ENCODE measurements at places on chromosomes 3 and 15.

GRCh38 chr3:127177226-127177625, 15.7 kb upstream of the PRR23E start:
- DNase-seq, result no peak

DNA sequence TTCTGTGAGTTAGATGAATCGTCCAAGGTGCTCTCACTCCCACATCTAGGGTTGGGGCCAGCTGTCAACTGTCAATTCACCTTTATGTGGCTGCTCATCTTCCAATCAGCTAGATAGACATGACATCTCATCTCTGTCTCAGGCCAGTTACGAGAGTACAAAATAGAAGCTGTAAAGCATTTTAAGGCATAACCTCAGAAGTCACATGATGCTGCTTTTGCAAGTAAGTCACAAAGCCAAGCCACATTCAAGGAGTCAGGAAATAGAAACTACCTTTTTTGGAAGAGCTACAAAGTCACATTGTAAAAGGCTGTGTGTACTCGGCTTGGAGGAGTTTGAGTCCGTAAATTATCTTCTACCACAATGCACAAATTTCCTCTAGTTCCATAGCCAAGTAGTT, 5.1 kb upstream of the CCR1 start:
- peak; percentile 77 for DNase-seq

DNA sequence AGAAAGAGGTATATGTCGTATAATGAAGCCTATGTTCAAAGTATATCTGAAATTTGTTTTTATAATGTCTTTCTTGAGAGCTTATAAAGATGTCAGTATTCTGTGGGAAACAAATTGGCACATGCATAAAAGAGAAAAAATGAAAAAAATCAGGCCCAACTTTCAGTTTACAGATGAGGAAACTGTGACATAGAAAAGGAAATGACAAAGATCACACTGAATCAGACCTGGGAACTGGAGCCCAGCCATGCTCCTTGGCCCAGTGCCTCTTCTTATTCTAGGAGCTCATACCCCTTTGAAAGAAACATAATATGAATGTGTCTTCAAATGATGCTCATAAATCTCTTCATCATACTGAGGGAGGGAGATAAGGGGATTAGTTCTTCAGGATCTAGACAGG, 48.4 kb downstream of the TMEM44 start:
- no peak for DNase-seq

- peak; percentile 21 for DNase-seq
Observed at GRCh38 chr3:94036909-94037507, 8.6 kb upstream of the STX19 start.

DNA sequence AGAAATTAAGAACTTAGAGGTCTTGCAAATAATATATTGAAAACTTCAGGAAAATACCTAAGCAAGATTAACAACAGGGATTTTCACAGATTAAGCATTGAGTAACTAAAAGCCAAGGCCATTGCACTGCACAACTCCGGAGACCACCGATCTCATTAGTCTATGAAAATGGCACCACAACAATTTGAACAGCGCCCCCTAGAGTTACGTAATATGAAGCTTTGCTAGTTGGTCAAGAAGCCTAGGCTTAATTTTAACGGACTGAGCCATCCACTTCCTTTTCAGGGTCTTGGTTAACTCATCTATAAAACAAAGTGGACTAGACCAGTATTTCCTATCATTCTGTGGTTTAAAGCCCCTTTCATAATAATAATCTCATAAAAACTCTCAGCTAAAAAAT, 24.8 kb downstream of the TMEM212 start:
- DNase-seq, result peak; percentile 21

DNA sequence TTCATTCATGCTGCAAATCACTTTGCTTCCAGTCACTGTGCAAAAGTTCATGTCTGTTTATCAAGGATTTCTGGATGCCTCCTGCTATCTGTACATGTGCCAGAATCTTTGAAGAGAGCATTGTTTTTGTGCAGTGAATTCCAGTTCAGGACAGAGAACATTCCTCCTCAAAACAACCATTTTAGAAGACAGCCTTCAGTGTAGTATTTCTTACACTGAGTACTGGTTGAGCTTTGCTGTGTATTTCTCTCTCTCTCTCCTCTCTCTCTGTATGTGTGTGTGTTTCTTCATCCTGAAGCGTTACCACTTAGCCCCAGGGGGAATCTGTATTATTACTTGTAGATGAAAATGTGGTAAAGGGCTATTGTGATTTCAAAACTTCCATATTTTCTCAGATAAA, 123.8 kb upstream of the CHL1 start:
- no peak for DNase-seq

DNA sequence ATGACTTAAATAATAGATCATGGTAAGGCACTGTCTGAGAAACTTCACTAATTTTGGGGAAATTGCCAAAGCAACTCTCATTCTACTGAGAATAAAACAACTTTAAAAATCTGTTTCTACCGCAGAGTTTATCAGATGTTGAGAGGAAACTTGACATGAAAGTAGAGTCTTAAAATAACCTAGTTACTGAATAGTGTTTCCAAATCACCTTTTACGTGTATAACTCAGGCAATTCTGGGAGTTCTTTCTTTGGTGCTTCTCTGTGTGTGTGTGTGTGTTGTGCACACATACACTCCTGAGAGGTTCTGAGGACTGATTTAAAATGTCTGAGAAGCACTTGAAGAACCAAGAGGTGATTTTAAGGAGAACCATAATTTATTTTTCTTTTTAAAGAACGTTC, 236.6 kb downstream of the SV2B start:
- DNase-seq, result no peak

- DNase-seq, result peak; percentile 40
Observed at GRCh38 chr3:125511420-125512118, 8.4 kb downstream of the SNX4 start.

DNA sequence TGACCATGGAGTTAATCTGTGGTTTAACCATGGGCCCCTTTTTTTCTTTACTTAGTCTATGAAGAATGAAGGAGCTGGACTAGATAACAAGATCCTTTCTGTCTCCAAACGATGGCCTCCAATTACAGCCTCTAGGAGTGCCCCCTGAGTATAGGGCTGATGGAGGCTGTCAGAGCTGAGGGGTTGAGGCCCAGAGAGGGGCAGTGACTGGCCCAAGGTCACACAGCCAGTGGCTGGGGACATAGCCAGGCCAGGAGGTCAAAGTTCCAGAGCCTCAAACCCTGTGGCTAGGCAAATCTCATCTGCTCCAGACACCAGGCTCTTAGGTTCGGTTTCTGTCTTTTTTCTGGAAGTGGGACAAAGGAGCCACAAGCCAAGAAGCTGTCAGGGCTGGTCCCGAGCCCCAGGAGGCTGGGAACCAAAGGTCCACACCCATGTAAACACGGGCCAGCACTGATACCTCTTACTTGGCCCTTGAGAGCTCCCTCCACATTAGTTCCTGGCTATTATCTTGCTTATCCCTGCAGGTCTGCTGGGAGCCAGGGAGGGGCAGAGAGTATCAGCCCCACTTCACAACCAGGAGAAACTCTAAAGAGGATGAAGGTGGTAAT, 10.3 kb downstream of the RHOV start:
- no peak for DNase-seq

GRCh38 chr15:70214941-70215635, 117.4 kb upstream of the TLE3 start:
- no peak for DNase-seq

DNA sequence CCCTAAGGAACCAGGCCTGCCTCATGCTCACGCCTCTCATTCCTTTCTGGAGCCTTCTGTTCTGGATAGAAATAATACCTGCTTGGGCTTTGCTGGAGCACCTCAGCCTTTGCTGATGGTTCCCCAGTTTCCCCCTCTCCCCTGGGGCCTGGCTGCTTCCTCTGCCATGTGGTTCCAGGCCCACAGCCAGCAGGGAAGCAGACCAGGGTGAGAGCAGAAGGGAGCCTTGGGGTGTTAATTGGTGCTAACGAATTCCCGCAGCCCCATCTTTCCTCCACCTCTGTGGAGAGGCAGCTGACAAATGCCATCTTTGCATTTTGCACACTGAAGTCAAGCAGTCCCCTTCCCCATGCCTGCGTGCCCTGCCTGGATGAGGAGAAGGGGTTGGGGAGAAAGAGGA, 13.1 kb upstream of the CORO2B start:
- no peak for DNase-seq

GRCh38 chr3:170309046-170309445, 48.5 kb upstream of the SKIL start:
- no peak for DNase-seq

GRCh38 chr15:39247574-39247973, 333.3 kb upstream of the THBS1 start:
- DNase-seq, result no peak

DNA sequence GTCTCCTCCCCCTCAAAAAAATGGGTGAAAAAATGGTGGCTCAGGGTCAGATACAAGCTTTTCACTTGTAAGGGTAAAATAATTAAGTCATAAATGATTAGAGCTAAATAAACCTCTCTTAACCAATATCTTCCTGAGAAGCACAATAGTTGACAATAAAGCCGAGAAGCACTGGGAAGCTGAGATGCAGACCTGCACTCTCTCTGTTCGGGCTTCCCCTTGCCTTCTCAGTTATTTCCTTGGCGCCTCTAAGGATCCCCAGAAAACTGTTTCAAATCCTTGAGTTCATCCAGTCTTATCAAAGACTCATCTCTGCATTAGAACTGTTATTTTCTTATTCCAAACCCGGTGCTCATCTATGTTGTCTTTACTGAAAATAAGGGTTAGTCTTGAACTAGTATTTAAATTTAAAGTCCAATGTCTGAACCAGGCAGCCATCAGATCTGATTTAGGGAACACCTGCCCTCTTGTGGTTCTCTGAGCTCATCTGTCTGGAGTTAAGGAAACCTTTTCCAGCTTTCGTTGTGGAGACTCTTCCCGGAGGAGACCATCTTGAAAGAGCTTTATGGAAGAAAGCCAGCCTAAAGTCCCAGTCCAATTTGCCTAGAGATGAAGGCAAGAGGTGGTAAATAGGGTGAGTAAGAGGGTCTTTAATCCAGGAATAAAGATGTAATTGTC, 256.4 kb upstream of the MCTP2 start:
- DNase-seq, result no peak

DNA sequence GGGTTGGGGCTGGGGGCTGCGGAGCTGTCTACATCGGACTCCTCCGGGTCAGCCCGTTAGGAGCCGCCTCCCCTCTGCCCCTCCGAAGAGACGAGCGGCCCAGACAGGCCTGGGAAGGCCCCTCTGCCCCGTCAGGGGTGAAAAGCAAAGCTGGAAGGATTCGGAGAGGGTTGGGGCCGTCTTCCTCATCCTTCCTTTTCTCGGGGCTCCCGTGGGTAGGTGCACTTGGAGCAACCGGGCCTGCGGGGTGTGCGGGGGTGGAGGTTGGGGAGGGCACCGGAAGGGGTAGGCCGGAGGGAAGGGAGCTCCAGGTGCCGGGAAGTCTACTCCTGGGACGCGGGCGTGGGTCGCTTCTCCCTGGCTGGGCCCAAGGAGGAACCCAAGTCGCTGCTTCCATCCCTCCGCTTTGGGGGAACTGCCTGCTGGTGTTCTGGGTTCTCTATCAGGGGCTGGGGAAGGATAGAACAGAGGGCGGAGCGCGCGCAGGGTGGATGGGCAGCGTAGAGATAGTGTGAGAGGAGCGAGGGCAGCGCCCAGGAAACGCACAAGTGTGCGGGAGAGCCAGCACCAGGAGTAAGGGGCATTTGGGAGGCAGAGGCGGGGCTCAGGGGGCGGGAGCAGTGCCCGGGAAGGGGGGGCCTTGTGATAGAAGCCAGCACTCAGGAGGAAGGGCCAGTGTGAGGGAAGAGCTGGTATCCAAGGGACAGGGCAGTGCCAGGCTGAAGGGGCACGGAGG, 590 bp downstream of the POLR2H start:
- DNase-seq, result peak; percentile 63

GRCh38 chr3:186057594-186057993, 51.3 kb downstream of the ETV5 start:
- no peak for DNase-seq

DNA sequence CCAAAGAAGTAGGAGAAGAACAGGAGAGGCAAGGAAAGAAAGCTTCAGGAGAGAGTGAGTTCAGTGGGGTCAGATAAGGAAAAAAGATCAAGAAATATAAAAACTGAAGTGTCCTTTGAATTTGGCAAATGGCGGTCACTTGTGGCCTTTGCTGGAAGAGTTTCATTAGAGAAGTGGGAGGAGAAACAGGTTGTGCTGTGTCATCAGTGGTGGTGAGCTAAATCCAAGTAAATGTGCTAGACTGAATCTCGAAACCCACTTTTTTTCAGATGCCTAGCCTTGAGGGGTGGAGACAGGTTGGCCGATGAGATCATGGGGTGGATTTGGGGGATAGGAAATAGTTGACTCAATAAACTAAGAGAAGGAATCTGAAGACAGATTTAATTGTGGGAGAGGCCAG, 43.7 kb downstream of the CHRD start:
- DNase-seq, result peak; percentile 89

- peak; percentile 25 for DNase-seq
Observed at GRCh38 chr3:57078344-57078634, 17.8 kb downstream of the SPATA12 start.

GRCh38 chr3:127706312-127706711, 33.6 kb downstream of the ABTB1 start:
- DNase-seq, result no peak

DNA sequence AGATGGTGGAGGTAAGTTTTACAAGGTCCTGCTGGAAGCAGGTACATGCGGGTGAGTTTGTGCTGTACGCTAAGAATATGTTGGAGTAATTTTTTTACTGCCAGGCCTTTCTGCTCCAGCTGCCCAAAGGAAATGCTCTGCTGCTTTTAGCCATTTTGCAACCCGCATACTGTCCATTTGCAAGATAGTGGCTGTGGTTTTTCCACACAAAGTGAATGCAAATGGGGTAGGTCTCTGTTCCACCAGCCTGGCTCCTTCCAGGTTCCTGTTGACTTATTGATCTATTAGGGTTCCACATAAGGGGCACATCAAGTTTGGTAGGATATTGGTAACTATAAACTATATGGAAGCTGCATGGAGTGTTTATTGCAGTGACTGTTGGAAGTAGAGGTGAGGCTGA, 227.1 kb downstream of the SI start:
- no peak for DNase-seq

DNA sequence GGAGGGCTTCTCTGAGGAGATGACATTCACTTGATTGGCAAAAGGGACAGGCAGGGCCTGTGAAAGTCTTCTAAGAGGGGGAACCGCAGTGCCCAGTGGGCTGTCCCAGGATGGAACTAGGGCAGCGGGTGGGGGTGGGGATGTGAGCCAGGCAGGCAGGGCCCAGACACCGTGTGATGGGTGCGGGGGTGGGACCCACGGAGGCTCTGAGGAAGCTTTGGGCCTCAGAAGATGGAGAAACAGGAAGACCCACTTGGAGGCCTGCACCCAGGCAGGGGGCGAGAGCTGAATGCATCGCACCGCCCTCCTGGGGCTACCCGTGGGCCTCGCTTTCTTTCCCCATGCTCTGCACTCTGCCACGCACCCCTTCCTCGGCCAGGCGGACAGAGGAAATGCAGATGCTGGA, 32.9 kb upstream of the ACAD9 start:
- DNase-seq, result no peak

GRCh38 chr3:84077479-84077878, 881.3 kb upstream of the CADM2 start:
- no peak for DNase-seq

- DNase-seq, result no peak
Observed at GRCh38 chr3:138124188-138124587, 8.0 kb downstream of the A4GNT start.

- DNase-seq, result no peak
Observed at GRCh38 chr3:123092243-123092642, 25.4 kb downstream of the PDIA5 start.
